ENCODE measurements at places on chromosomes 12 and 14.

GRCh38 chr12:49170924-49171323, 18.0 kb downstream of the TUBA1A start:
- DNase-seq: no peak

DNA sequence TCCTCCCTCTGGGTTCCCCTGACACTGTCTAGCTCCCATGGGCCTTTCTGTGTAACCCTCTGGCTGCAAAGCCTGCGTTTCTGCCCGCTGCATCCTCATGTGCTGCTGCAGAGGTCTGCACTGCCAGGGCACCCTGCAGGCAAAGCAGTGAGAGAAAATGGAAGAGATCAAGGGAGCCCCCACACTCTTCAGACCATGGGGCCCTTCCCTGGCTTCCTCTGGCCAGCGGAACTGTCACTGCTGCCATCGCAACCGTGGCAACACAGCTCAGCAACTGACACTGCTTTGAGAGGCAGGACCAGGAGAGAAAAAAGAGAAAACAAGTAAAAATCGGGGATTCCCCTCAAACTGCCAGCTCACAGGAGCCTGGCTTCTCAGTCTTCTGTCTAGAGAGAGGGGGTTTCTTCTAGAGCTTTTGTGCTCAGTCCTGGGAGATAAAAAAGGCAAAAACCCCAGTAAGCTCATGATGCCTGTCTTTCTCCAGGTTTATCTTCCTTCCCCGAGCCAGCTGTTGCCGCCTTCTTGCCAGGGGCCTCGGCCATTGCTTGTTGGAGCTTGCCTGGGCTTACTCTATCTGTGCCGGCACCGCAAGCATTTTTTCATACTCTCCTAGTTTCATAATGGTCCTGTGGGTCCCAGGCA, 38.9 kb downstream of the C14orf132 start:
- no peak for DNase-seq

GRCh38 chr12:94783862-94784261, 133.5 kb upstream of the TMCC3 start:
- no peak for DNase-seq

GRCh38 chr14:32043624-32044023, 33.5 kb upstream of the ARHGAP5 start:
- no peak for DNase-seq

GRCh38 chr14:71324767-71325272, 417.6 kb downstream of the PCNX1 start:
- DNase-seq: no peak

GRCh38 chr12:34298971-34299801, 276.9 kb downstream of the ALG10 start:
- DNase-seq: no peak

DNA sequence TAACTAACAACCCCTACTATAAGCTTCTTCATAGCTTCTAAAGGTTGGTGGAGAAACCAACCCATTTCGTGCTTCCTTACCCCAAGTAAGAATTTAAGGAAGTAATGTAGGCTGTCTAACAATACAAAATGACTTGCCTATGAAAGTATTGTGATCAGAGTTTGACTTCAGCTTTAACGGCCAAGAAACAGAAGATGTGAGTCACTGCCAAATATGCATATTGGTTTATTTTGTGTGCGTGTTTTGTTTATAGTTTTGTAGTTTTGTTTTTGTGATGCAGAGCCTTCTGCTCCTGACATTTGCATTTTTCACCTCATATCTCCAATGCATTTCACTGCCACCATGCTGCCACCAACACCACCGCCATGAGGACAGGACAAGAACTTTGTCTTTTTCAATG, 146.0 kb downstream of the FBXL14 start:
- DNase-seq: no peak

- no peak for DNase-seq
Measured at GRCh38 chr12:90254796-90255195, 546.2 kb upstream of the ATP2B1 start.

DNA sequence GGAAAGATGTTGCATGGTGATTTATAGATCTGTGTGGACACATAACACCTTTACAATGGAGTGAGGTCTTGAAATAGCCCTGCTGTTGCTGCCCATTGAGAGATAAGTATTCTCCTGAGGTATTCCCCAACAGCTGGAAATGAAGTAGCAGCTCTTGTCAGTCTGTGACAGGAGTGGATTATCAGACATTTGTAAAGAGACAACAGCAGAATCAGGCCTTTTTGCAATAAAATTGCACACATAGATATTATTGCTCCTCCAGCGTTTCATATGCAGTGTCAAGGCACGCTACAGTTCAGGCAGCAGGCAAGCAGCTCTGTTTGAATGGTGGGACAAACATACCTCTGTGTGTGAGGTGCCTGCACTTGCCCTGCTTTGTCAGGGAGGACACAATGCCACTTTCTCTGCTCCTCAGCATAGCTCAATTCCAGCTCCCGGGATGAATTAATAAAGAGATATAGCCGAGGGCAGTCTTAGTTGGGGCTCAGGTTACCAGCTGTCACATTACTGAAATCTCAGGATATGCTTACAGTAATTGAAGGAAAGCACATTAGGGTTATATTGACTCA, 49.4 kb downstream of the BICD1 start:
- DNase-seq: no peak
